ENCODE measurements at places on chromosomes 6 and 20. TPM values are rescaled to one million over a fixed set of nuclear protein-coding genes. Genes with fewer than 3 reads are reported as not detected.

The SLC52A3 gene
- total RNA-seq, result 3.6 TPM

The TMEM200A gene
- 5.9 TPM for total RNA-seq

The DOK5 gene
- total RNA-seq, result 0.69 TPM

DNA sequence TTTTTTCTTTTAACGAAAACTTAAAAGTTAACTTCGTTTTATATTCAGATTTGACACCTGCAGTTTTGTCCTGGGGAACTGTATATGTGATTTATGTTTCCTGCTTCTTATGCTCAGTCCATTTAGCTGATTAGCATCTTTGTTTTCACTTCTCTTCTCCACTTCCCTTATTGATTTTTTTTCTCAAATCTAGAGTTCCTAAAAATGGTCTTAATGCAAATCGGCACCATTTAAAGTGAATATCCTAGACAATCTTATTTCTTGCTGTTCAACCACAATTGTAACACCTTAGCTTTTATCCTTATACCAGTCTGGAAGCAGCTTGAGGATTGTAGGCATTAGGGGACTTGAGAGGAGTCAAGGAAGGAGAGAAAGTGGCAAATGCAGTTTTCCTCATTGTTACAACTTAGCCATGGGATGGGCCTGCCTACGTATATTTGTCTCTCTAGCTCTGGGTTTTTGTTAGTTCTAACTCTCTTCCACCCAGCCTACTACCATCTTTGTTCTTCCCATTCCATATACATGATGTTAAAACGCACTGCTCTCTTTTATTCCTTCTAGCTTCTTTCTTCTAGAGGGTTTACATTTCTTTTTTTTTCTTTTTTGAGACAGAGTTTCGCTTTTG is 8.5 kb downstream of the QRSL1 start:
- no peak overlapping the region for H3K4me3 ChIP-seq
- H3K27ac ChIP-seq, result no peak overlapping the region
- H3K36me3 ChIP-seq, result peaks cover 13% of the 10 kb centered on the region

- no peaks in the 10 kb centered on the region for H3K4me1 ChIP-seq
- DNase-seq, result no peak
- no peak overlapping the region for H3K27ac ChIP-seq
- no peak overlapping the region for H3K4me3 ChIP-seq
- no peaks in the 10 kb centered on the region for H3K36me3 ChIP-seq
- H3K27me3 ChIP-seq, result peaks cover 5% of the 10 kb centered on the region
These were observed 222.0 kb downstream of the FUT9 start for GRCh38 chr6:96237638-96238347.
